ENCODE measurements at places on chromosomes 5 and 9.

- DNase-seq: no peak
These were observed 16.3 kb downstream of the KLF9 start for GRCh38 chr9:70398145-70398556.

DNA sequence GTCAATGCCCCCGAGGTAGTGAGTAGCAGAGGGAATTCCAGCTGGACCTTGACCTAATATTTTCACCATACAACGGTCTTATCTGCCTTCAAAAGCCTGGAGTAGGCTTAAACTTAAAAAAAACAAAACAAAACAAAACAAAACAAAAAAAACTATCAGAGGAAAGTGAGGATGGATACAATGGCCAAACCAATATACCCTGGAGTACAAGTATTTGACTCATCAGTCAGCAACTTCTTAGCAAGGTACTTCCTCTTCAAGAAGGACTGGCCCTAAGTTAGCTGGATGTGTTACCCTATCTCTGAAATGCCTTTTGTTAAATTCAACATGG is 160.6 kb upstream of the GNA14 start:
- DNase-seq: no peak

DNA sequence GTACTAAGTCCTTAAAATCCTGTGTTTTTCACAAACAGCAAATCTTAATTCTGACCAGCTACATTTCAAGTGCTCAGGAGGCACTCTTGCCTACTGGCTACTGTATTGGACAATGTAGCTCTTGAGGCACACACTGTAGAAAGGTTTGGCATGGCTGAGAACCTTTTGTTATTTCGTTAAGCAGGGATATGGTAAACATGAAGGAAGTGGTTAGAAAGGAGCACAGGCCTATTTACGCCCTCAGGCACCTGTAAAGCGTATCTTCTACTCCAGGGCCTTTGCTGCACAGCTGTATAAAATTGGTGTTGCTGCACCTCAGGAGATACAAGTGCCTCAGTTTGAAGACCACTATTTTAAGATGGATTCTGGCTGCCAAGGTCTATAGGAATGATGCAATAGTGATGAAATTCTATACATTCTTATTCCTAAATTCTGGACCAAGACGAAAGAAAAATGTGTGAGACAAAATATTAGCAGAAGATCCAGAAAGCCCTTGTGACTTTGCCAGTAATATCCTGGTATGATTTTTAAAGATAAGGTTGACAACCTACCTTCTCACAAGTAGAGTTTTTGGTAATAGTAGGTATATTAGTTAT is 9.3 kb upstream of the OTULIN start:
- no peak for DNase-seq

- no peak for DNase-seq
These were observed 92.6 kb upstream of the GAS1 start for GRCh38 chr9:87039809-87040392.

GRCh38 chr5:17099946-17100345 is 117.5 kb upstream of the BASP1 start:
- no peak for DNase-seq

DNA sequence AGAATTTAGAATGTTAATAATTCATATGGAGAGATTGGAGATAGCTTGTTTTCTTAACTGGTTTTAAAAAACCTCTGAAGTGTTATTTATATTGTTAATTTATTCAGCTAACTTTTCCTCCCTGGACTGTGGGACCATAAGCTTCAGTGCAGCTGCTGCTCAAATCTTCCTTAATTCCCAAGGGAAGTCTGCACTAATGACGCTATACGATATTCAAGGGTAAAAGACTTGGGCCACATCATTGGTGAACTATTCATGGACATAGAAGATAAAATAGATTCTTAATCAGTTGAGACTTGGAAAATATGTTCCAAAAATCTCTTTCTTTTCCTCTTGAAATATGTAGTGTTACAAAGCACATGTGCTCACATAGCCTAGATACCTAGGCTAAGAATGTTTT is 31.1 kb upstream of the GAS1 start:
- no peak for DNase-seq

DNA sequence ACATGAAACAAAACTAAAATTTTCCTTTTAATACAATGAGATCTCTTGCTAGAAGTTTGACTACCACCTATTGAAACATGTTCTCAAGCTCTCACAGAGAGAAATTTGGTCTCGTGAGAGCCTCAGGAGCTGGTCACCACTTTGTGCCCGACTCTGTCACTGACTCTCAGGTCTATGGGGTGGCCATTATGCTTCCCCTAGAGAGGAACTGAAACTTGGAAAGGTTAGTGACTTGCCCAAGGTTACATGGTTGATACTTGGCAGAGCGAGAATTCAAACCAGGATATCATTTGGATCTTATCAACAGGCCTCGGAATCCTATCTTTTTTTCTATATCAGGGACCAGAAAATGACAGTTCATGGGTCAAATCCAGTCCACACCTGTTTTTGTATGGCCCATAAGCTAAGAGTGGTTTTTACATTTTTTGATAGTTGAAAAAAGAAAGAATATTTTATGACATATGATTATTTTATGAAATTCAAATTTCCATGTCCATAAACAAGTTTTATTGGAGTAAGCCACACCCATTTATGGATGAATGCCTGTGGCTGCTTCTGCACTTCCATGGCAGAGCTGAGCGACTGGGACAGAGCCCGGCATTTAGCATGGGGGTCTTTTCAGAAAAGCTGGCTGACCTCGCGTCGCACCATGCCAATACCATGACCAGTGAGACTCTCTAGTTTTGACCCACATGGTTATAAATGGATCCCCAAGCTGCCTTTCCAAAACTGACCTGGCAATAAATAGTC is 44.8 kb upstream of the EQTN start:
- DNase-seq: no peak

GRCh38 chr9:76534026-76534425 is 75.0 kb downstream of the GCNT1 start:
- DNase-seq: no peak

GRCh38 chr5:149675610-149676201 is 54.4 kb upstream of the PPARGC1B start:
- DNase-seq: no peak

DNA sequence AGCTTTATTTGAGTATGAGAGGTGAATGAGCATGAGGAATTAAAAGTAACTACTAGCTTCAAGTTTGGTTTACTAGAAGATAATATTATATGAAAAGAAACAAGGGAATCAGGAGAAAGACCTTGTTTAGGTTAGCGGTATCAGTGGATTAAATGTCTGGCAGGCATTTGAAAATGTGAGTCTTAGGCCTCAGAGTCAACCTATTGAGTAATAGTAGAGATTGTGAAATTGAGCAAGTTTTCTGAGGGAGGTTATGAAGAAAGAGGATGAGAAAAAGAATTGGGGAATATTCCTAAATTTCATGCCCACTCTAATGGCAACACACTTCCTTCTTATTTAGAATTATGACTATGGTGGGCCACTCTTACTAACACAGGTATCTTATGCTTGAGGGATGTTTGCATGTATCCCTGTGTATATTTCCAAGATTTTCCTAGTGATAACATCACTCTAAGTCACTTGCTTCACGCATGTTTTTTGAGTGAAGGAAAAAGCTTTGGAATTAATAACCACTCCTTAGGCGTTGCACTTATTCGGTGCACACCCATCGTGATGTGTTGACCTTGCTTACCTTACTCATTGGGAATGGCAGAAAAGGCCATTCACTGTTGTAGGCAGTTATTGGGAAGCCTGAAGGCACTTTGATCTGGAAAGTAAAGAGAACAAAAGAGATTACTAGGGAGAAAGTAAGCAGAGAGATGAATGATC is 8.2 kb upstream of the ELL2 start:
- DNase-seq: no peak

Measured in aorta (tissue), 5 donors.